Activated naive CD8-positive, alpha-beta T cell treated with anti-CD3 and anti-CD28 coated beads, Interleukin-2, amount 50 U/mL, for 24 hours (primary cell): ENCODE measurements at places on chromosomes 12 and 14.

- DNase-seq: no peak
Measured at GRCh38 chr14:32134448-32135097, 57.5 kb downstream of the ARHGAP5 start.

GRCh38 chr12:111107392-111108178 lies 187.2 kb upstream of the MYL2 start:
- no peak for DNase-seq

GRCh38 chr12:58844161-58844560 lies 76.1 kb downstream of the LRIG3 start:
- no peak for DNase-seq

DNA sequence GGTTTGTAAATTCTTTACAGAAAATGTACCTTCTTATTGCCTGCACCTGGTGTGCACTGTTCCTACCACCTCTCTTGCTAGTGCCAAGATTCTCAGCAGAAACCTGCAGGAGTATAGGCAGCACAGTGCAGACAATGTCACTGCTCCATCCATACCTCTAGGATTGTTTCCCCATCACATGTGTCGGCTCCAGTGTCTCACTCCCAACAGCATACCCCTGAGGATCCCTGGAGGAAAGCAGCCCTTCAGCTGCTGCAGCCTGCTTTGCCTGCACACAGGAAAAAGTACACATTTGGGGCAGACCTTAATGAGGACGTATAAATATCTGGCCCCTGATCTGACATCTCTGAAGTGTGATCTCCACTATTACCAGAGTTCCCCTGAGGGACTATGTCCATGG lies 235.5 kb downstream of the MDGA2 start:
- DNase-seq: no peak

DNA sequence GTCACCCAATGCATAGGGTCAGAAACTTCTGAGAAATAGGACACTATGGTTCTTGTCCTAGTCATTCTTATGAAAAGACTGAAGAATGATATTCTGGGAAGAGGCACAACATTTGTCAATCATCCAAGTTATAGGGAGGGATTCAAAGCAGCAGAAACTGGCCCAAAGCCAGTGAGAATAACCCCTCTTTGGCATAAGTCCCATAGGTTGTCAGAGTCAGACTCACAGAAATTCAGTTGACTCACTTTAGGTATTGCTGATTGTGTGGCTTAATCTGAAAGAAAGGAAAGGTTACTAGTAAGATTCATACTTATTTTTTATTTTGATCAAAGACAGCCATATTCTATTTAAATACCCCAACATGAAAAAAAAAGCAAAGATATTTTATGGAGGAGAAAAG lies 151.0 kb downstream of the SRGAP1 start:
- DNase-seq: no peak

DNA sequence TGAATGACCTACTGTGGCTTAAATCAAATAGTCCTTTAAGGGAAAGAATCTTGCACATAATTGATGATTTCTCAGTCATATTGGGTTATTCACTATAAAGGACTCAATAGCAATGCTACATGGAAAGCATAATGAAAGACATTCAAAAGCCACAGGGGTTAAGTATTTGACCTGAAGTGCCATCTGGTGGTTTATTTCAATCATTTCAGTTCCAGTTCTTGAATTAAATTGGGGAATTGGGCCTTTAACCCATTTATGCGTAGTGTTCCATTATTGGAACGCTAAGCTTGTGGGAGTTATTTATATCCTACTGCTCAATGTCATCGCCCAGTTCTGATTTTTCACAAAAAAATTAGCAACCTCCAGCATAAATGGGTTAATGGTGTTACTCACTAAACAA lies 41.3 kb upstream of the C12orf71 start:
- DNase-seq: no peak

- peak; percentile 38 for DNase-seq
Measured at GRCh38 chr14:34713681-34714319, 593 bp downstream of the CFL2 start.

DNA sequence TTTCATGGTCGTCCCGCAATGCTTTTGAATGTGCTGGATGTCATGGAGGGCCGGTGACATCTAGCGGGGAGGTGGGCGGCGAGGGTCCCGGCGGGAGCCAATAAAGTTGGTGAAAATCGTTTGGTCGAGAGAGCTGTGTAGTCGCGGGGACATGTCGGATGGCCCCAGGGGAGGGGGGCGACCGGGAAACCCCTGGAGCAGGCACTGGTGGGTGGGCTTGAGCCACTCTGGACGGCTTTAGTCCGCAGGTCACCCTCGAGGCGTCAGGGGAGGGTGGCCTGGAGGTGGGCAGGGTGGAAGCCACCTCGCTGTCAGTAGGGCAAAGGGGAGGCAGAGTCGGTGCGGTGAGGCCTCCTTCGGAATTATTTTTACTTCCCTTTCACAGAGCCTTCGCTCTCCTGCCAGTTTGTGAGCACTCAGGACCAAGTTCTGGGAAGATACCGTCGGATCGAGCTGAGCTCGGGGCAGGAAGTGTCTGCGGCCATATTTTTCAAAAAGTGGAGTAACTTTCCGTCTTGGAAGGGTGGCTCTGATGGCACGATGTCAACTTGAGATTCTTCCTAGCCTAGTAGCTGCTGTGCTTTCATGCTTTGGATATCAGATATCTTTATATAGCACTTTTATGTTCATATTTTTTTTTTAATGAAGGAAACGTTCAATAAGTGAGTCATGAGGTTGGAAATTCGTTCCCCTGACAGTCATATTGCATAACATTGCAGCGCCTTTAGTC lies 28.2 kb downstream of the WBP11 start:
- peak; percentile 28 for DNase-seq

- DNase-seq: no peak
Measured at GRCh38 chr12:104935886-104936285, 22.2 kb downstream of the SLC41A2 start.

DNA sequence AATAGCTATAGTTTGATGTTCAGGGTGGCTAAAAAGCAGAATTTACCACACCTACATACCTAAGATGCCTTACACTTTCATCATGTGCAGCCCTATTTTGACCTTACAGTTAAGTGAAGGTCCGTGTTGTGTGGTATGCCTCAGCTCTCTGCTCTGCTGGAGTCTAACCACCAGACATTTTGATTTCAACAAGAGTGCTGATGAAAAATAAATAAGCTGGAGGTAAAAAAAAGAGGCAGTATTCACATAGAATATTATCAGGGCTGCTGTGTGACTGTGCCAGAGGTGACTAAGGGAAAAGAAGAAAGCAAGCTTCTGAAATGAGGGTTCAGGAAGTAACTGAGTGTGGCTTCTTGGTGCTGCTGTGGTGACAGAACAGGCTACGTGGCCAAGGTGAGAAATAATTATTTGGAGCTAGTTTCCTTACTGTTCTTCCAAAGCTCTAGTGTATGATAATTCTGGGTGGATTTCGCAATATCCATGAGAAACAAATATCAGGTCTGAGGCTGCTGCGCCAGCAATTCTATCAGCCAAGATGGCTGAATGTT lies 188.8 kb downstream of the STXBP6 start:
- DNase-seq: no peak

DNA sequence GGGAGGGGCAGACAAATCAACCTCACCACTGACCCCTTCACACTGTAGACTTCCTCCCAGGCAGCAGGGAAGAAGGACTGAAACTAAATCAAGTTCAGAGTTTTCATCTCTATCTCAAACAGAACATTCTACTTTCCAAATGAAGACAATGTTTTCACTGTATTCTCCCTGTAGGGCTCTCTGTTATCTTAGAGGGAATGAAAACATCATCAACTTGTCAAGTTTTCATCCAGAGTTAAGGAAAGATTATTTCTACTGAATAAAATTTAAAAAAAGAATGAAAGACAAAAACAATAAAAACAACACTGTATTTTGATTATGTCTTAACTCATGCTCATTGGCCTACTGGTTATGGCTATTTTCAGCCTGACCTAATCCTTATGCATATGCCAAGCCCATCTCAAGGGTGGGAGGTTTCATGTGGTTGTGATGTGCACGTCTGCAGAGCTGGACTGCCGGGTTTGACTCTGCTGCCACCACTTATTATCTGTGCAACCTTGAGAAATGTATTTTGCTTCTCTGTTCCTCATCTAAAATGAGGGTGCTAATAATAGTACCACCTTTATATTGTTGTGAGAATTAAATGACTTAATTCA lies 152.0 kb upstream of the AVPR1A start:
- DNase-seq: no peak

- DNase-seq: no peak
Measured at GRCh38 chr12:11524446-11524845, 125.0 kb upstream of the ETV6 start.

- no peak for DNase-seq
Measured at GRCh38 chr14:68444449-68445168, 348.3 kb downstream of the ZFP36L1 start.

DNA sequence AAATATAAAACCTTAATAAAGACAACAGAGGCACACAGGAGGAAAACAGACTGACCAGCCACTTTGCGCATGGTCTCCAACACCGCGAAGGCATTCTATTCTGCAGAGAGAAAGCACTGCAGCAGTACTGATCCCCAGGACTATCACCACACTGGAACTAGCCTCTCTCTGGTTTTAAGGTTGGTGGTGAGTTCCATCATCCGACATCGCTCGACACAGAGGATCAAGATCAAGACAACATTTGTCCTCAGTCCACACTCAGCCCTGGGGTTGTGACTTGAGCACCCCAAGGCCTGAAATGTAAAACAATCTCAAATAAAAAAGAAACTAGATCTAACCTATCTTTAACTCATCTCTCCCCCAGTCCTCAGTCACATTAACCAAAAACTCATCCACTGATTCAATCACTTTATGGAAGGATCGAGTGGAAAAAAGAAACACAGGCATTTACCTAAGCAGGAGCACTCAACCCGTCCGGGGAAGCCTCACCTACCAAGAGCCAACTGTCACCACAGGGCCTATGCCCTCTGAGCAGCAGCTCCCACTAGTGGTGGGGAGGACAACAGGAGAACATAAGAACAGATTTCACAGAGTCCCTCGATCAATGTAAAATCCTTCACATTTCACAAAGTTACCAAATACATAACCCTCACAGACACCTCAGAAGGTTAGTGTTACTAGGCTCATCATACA lies 17.7 kb downstream of the STXBP6 start:
- DNase-seq: peak; percentile 11

DNA sequence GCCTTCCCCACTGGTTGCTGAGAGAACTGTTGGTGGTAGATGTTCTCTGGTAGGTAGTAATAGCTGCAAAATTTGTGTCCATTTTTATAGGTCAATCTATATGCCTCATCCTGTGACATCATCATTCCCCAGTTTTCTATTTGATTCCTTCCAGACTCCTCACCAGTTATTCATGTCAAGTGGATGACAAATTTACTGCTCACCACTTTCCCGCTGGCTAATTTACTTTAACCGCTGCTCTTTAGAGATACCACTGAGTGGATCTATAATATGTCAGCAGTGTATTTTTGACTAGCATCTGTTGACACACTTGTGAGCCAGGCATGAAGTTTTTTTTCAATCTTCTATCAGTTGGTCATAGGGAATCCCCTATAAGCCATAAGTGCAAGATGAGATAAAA lies 24.6 kb downstream of the GPR65 start:
- DNase-seq: no peak

DNA sequence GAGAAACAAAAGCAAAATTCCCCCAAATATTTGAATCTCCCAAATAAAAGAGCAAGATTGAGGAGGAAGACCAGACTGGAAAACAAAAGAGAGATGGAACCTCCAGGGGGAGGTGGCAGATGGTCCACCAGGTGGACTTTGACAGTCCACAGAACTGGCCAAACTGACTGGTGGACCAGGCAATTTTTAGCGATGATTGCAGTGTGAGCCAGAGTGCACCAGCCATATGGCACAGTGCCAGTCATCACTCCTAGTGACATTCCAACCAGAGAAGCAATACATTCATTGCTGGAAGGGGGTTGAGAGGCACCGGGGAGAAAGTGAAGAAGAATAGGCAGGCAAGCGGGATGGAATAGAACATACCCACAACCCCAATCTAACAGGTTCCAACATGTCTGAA lies 182.9 kb downstream of the EXOC5 start:
- no peak for DNase-seq

- no peak for DNase-seq
Measured at GRCh38 chr12:112738531-112738930, 53.0 kb upstream of the RPH3A start.

- DNase-seq: no peak
Measured at GRCh38 chr14:68813318-68813838, 20.5 kb upstream of the ZFP36L1 start.

GRCh38 chr14:34782031-34782430 lies 67.6 kb upstream of the CFL2 start:
- no peak for DNase-seq

- no peak for DNase-seq
Measured at GRCh38 chr12:25308756-25309155, 58.0 kb upstream of the KRAS start.
